ENCODE measurements at places on chromosomes 16 and 17.

DNA sequence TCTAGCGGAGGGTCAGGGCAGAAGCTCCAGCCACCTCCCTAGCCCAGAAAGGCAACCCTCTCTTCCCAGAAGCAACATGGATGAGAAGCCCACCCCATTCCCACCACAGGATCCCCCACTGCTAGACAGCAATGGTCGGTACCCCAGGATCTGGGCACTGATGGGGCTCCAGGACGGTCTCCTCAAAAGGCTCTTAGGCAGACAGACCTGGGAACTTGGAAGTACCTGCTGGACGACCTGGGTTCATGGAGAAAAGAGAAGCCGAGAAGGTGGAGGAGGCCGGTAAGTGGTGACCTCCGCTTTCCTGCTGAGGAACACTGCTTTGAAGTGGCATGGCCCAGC is 96.6 kb downstream of the TBC1D16 start:
- no peak for DNase-seq

- DNase-seq: no peak
Measured at GRCh38 chr17:2191785-2192184, 111.8 kb downstream of the SMG6 start.

DNA sequence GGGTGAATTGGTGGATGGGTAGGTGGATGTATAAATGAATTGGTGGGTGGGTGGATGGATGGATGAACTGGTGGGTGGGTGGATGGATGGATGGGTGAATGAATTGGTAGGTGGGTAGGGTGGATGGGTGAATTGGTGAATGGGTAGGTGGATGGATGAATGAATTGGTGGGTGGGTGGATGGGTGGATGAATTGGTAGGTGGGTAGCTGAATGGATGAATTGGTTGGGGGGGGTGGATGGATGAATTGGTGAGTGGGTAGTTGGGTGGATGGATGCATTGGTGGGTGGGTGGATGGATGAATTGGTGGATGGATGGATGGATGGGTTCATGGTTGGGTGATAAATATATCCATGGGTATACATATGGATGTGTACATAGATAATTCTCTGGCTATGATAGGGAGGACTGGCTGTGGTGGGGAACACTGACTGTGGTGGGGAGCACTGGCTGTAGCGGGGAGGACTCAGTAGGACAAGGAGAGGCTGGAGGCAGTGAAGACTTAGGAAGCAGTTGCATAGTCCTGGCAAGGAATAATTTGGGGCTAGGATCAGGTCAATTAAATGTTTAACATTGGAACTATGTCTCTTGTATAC is 54.4 kb downstream of the ABCC1 start:
- DNase-seq: no peak

DNA sequence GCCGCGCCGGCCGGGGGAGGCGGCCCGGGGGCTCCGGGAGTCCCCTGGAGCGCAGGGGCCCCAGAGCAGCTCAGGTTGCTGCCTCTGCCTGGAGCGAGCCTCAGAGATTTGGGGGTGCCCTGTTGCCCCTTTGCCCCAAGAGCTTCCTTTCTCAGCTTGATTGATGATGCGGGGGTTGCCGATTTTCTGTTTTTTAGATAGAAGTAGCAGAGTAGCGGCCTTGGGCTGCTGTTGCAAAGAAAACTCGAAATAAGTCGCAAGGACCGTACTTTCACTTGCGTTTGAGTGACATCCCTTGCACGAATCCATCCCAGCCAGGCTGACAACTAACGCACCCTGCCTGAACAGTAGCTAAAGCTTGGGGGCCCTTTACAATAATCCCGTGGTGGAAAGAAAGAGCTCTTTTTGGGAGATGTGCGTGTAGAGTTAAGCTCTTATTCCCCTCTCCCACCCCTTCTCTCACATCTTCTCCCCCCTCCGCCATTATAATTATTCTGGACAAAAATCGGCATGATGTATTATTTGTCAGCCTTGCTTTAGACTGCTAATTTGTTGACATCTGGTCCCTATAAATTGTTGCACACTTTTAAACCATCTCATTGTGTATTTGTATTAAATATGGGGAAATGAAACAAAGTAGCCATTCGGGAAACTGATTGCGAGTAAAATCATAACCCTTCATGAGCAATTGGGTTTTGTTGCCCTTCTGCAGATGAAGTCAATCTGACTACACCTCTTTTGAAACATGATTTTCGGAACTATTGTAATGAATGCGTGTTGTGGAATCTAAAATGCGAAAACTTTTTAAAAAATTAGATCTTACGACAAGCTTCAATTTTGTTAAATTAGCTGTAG is 873 bp downstream of the USP10 start:
- DNase-seq: no peak

- DNase-seq: peak; percentile 76
Measured at GRCh38 chr16:4500272-4500671, 24.1 kb downstream of the HMOX2 start.

DNA sequence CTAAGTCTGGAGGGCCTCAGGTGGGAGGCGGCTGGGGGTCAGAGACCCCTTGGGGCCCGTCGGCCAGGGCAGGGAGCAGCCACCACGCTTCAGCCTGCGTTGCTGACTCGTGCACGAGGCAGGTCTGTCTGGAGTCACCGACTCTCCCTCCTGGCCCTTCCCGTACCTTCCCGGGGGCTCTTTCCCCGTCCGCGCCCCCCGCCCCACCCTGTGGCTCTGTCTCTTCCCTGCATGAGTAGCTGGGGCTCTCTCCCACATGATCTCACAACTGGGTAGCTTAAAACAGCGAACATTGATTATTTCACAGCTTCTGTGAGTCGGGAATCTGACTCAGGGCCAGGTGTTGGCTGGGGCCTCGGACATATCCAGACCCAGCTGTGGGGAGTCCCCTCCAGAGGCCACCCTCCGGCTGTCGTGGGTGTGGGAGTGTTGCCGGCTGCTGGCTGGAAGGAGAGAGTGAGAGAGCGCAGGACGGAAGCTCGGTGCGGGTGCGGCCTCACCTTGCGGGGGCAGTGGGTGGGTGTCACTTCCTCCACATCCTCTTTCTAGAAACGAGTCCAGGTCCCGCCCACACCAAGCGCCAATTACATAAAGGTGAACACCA is 17.3 kb downstream of the BAHCC1 start:
- DNase-seq: no peak

DNA sequence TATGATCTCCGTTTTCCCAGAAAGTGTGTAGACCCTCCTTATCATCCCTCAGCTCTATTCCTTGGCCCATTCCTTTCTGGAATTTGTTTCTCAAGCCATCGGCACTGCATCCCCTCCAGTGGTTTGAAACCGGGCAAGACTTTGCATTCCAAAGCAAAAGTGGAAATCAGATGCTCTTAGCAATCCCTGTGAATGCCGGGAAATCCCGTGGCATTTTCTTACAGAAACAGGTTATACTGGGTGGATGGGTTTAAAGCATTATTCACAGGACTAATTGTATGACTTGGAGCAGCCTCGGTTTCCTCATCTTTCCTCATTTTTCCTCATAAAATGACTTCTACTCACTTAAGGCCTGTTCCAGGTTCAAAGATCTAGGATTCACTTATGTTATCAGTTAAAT is 52.0 kb downstream of the MAP2K6 start:
- DNase-seq: no peak

- no peak for DNase-seq
Measured at GRCh38 chr16:66035096-66035495, 331.4 kb upstream of the CDH5 start.

- no peak for DNase-seq
Measured at GRCh38 chr16:57725151-57725550, 10.4 kb upstream of the KATNB1 start.

DNA sequence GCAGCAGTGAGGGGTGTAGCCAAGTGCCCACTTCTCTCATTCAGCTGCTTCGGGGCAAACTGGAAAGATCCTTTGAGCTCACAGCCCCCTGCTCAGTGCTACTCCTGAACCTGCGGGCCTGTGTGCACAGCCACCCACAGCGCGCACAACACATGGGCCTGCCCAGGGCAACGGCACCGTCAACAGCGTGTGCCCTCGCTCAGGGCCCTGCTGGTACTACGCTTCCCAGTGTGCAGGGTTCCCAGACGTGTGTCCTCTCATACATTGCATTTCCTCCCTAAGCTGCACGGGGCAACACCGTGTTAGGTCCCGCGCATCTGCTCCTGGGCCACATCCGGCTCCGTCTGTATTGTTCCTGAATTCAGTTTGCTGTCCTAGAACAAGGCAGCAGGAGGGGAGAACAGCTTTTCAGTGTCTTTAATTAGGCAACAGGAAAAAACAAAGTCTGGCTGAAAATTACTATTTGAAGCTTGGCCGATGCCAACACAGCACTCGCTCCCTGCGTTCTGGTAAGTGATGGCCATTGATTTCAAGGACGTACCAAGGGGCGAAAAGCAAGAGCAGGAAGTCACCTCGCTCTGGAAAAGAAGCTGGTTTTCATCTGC is 15.2 kb downstream of the MRM3 start:
- no peak for DNase-seq

DNA sequence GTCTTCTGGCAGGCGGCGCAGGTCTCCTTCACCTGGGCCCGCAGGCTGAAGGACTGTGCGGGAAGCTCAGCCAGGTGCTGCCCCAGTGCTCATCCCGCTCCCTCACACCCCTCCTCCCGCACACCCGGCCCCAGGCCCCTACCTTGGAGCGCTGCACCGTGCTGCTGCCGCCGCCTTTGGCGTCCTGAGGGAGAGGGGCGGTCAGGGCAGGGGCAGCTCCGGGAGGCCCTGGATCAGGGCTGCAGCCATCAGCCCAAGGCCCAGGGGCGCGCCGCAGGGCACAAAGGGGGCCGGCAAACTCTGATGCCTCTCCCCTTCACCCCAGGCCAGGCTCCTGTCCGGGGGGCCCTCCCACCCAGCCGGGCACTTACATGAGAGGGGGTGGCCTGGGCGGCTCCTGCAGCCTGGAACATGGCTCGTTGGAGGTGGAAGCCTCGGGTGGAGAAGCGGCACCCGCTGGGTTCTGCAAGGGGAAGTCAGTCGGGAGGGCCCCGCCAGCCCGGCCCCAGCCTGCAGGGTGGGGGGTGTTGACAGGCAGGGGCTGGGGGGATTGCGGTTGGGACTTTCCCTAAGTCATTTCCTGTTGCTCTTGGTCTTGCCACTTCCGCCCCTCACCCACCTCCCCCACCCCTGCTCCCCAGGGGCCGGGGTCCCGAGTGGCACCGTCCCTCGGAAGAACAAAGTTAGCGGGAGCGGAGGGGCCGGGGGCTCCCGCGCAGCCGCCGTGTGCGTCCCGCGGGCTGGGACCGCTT is 863 bp downstream of the LIMD2 start:
- peak; percentile 72 for DNase-seq

DNA sequence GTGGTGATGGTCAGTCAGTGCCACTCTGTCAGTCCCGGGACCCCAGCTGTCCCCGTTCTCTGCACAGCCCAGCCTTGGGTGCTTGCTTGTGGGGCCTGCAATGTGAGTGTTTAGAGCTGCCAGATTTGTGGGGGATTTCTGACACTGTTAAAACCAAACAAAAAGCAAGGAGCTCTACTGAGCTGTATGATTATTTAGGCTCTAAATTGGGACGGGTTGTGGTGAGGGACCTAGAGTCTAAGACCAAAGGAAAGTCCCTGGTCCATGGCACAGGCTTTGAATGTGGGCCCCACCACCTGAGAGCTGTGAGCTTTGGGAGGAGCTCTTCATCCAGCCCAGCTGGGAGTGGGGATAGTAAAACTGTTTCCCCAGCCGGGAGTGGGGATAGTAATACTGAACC is 63.3 kb downstream of the KSR1 start:
- no peak for DNase-seq

- no peak for DNase-seq
Measured at GRCh38 chr17:72640415-72641165, 451.9 kb downstream of the SLC39A11 start.

- DNase-seq: peak; percentile 94
Measured at GRCh38 chr17:38748149-38748891, at the start of gene PCGF2. Gene PCGF2, minus strand, starts transcription at chr17:38748336. Its CDS starts 7,934 bp downstream, at chr17:38740402.

DNA sequence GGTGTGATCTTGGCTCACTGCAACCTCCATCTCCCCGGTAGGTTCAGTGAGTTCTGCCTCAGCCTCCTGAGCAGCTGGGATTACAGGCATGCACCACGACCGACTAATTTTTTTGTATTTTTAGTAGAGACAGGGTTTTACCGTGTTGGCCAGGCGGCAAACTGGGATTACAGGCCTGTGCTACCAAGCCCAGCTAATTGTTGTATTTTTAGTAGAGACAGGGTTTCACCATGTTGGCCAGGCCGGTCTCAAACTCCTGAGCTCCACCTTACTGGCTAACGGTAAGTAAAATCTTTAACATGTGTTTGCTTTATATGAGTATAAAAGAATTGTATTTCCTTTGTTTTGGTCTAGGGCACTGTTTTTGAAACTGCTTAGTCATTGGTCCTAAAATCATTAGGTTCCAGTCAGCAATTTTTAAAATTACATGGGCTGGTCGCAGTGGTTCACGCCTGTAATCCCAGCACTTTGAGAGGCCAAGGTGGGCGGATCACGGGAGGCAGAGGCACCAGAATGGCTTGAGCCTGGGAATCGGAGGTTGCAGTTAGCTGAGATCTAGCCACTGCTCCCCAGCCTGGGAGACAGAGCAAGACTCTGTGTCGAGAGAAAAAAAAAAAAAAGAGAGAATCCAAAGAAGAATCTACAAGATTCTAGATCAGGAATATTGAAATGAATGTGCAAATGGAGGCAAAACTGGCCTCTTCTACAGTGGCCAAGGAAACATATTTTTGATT is 3.6 kb downstream of the FLYWCH1 start:
- no peak for DNase-seq

- DNase-seq: no peak
Measured at GRCh38 chr16:75235721-75236193, 15.7 kb downstream of the BCAR1 start.

DNA sequence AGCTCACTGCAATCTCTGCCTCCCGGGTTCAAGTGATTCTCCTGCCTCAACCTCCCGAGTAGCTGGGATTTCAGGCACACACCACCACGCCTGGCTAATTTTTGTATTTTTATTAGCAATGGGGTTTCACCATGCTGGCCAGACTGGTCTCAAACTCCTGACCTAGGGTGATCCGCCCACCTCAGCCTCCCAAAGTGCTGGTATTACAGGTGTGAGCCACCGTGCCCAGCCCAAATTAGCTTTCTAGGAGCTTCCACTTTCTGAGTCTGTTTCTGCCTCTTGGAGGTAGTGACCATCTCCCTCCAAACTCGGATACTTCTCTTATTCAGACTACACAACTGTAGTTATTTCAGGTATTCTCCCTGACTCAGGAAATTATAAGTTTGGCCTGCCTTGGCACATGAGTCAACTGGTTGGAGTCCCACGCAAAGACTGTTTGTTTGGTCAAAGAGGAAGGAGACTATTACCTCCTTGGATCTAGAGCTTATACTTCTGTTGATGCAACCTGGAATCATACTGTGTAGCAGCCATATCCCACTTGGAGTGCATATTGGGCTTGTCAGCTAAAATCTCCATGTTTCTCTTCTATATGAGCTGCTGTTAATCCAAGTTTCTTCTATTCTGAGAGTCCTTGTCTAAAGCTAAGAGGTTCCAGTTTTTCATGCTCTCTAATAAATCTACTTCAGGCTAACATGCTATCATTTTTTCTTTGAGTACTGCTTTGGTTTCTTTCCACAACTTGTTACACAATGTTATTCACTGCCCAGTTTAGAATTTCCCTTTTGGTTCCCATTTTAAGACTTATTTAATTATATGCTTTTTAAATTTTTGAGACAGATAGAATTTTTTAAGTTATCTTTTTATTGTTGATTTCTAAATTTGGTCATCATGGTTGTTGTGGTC is 7.5 kb downstream of the IL4R start:
- no peak for DNase-seq

All from fibroblast of skin of scalp (primary cell).